NCI-H1436 (cell line): ENCODE measurements at places on chromosomes 5 and 9.

DNA sequence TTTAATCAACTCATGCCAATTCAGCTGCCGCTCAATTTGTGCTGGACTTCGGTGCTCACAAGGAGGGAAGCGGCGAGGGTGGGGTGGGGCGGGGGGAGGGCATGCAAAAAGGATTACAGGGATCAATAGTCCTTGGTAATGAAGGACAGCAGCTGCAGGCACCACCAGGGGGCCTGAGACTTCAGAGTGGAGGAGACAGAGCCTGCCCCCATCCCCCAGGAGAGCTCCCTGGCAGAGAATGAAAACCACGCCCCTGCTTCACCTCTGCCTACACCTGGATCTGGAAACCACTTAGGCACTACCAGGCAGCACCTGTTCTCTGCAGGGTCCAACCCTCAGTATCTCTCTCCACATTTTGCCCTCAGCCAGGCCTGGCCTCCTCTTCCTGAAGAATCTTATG is 155.6 kb downstream of the TRIM32 start:
- DNase-seq: peak; percentile 23

DNA sequence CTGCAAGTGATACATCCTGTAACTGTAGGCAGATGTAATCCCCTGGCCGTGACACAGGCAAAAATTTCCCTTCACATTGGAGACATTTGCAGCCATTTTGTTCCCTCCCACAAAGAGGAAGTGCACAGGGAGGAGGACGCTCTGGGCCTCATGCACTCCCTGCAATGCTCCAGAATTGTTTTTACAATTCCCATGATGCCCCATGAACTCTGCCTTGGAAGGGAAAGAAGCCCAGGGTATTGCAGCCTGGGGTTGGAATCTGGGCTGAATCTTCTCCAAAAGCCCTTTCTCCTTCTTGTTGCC is 491.7 kb downstream of the CCDC171 start:
- DNase-seq: no peak

GRCh38 chr9:133536536-133536935 is 2.0 kb downstream of the ADAMTSL2 start:
- DNase-seq: no peak

GRCh38 chr5:89090037-89090436 is 207.1 kb upstream of the MEF2C start:
- DNase-seq: no peak

DNA sequence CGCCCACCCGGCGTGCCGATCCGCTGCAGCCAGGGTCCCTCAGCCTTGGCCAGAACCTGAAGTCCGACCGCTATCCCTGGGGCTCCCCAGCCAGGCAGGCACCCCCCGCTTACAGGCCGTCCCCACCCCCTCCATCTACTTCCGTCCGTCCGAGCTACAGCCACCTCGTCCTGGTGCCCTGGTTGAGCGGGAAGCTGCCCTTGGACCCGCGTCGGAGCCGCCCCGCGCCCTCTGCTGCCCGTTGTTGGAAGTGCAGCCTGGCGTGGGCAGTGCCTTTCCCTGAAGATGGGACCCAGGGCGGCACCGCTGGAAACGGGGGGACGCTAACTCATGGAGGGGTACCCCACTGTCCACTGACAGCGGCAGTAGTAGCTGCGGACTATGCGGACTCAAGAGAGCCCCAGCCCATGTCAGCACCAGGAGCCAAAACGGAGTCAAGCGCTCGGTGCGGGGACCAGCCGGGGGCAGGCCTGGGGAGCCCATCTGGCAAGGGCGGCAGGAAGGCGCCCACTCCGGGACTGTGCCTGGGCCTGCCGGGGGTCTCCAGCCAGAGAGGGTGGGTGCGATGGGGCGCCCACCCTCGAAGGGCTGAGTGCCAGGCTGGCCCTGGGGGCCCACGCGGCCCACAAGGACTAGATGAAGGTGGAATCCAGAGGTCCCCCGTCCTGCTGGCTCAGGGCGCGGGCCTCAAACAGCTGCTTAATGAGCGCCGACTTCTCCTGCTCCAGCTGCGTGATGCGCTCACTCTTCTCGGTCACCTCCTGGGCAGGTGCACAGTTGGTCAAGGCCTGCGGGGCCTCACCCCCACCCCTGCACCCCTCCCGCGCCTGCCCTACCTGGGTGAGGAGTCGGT is 6.1 kb downstream of the SAPCD2 start:
- peak; percentile 22 for DNase-seq

DNA sequence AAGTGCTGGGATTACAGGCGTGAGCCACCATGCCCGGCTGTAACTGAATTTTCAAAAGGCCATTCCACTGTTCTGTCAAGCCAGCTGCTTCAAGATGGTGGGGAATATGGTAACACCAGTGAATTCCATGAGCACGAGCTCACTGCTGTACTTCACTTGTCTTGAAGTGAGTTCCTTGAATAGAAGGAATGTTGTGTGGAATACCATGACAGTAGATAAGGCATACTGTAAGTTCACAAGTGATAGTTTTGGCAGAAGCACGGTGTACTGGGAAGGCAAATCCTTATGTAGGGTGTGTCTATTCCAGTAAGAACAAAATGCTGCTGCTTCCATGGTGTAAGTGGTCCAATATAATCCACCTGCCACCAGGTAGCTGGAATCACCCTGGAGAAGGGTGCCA is 6.6 kb upstream of the PRXL2C start:
- no peak for DNase-seq

- DNase-seq: no peak
These were observed 936.6 kb downstream of the NR2F1-AS1 start for GRCh38 chr5:92644266-92644886.
